ENCODE measurements at places on chromosomes 3 and 15.

DNA sequence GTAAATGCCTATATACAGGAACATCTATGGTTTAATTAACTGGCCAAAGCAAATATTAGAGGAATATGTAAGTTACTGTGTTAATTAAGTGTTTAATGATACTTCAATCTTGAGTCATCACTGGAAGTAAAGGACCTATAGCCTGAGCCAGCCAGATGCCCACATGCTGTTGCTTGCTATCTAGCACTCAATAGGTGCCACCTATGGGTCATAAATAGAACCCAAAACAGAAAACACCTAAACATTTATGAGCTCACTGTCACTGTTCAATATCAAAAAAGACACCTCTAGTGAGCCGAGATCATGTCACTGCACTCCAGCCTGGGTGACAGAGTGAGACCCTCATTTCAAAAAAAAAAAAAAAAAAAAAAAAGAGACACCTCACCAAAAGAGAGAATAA, 48.4 kb upstream of the IP6K2 start:
- no peak overlapping the region for H3K27ac ChIP-seq
- no peak overlapping the region for H3K4me3 ChIP-seq
- H3K27me3 ChIP-seq, result no peaks in the 10 kb centered on the region
- no peak for DNase-seq
- H3K4me1 ChIP-seq, result no peaks in the 10 kb centered on the region
- H3K36me3 ChIP-seq, result no peaks in the 10 kb centered on the region

- no peaks in the 10 kb centered on the region for H3K36me3 ChIP-seq
- H3K27ac ChIP-seq, result no peak overlapping the region
- H3K27me3 ChIP-seq, result no peaks in the 10 kb centered on the region
These were observed 31.5 kb downstream of the ESYT3 start for GRCh38 chr3:138465925-138466324.

GRCh38 chr15:77021088-77021481, 26.2 kb downstream of the PSTPIP1 start:
- no peak for DNase-seq
- H3K4me1 ChIP-seq, result peaks cover 38% of the 10 kb centered on the region
- H3K27me3 ChIP-seq, result no peaks in the 10 kb centered on the region
- H3K4me3 ChIP-seq, result no peak overlapping the region
- H3K36me3 ChIP-seq, result no peaks in the 10 kb centered on the region

DNA sequence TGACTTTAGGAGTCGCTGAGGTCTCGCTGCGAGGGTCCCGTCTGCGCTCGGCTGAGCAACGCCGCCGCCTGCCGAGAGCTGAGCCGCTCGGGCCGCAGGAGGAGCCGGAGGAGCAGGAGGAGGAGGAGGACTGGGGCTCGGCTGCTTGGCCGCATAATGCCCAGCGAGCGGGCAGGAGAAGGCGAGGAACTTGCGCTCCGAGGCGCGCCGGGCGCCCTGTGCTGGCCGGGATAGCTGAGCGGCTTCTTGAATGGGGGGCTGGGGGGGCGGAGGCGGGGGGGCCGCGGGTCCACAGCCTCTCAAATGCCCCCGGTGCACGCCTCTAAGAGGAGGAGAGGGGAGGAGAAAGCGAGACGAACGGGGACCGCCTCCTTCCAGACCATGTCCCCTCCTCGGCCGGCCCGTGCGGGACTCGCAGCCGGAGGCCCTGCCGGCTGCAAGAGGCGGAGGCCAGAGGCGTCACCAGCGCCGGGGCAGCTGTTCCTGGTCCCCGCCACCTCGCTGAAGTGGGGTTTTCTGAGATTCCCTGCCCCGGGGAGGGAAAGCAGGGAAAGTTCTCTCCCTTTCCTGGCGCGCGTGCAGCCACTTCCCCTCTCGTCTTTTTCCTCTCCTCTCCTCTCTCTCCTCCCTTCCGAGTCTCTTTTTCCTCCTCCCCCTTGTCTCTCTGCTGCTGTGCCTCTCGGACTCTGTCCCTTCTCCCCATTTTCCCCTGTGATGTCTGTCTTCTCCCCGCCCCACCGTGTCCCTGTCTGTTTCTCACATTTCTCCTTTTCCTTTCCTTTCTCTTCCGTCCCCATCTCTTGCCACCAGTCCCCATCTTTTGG, at the start of gene ADAMTS9:
Gene ADAMTS9 (minus strand): TSS at position 220 of the 824 bp plus-strand sequence. CDS start 343 bp downstream, outside the sequence.
- H3K36me3 ChIP-seq, result no peaks in the 10 kb centered on the region
- H3K4me1 ChIP-seq, result no peaks in the 10 kb centered on the region
- H3K27ac ChIP-seq, result no peak within 1 kb of the TSS
- no peaks in the 10 kb centered on the region for H3K27me3 ChIP-seq
- DNase-seq, result no peak

GRCh38 chr15:98711810-98712209, 63.5 kb downstream of the IGF1R start:
- no peaks in the 10 kb centered on the region for H3K36me3 ChIP-seq
- no peak overlapping the region for H3K27ac ChIP-seq
- DNase-seq, result no peak
- peaks cover 11% of the 10 kb centered on the region for H3K4me1 ChIP-seq

GRCh38 chr3:158297940-158298339, 188.1 kb downstream of the RSRC1 start:
- no peak overlapping the region for H3K27ac ChIP-seq
- H3K36me3 ChIP-seq, result no peaks in the 10 kb centered on the region
- no peak overlapping the region for H3K4me3 ChIP-seq
- DNase-seq, result no peak

GRCh38 chr3:186783058-186783730, at the start of gene EIF4A2:
Gene EIF4A2, plus strand, starts transcription at chr3:186783577. Its CDS starts 34 bp downstream, at chr3:186783611.
- peak within 1 kb of the TSS; percentile 78 for H3K4me3 ChIP-seq
- peak within 1 kb of the TSS; percentile 100 for H3K27ac ChIP-seq
- no peak for DNase-seq
- no peaks in the 10 kb centered on the region for H3K27me3 ChIP-seq
- peaks cover 38% of the 10 kb centered on the region for H3K36me3 ChIP-seq

- H3K4me1 ChIP-seq, result no peaks in the 10 kb centered on the region
- no peaks in the 10 kb centered on the region for H3K27me3 ChIP-seq
- no peak for DNase-seq
- H3K27ac ChIP-seq, result no peak overlapping the region
- no peaks in the 10 kb centered on the region for H3K36me3 ChIP-seq
These were observed 222.7 kb upstream of the NAALADL2 start for GRCh38 chr3:174636451-174636850.

DNA sequence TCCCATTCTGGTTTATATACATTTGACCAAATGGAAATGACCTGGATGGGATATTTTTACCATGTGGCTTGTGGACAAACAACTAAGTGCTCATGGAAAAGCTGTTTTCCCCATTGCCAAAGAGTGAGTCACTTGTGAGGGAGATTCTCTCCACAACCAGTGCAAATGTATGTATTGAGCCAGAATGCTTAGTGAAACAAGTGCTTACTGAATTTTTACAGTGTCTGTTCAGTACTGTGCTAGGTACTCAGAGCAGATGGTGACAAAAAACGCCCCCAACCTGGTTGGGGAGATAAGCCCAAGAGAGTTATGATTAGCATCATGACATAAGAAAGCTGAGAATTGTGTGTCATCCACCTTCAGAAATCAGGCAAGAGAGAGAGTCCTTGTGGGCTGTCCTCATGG, 2.3 kb downstream of the CHP1 start:
- H3K4me3 ChIP-seq, result no peak overlapping the region
- H3K36me3 ChIP-seq, result no peaks in the 10 kb centered on the region
- H3K27me3 ChIP-seq, result no peaks in the 10 kb centered on the region
- peaks cover 2% of the 10 kb centered on the region for H3K4me1 ChIP-seq

- no peaks in the 10 kb centered on the region for H3K36me3 ChIP-seq
- DNase-seq, result no peak
- no peaks in the 10 kb centered on the region for H3K27me3 ChIP-seq
- no peak overlapping the region for H3K27ac ChIP-seq
These were observed 13.4 kb upstream of the MAGEF1 start for GRCh38 chr3:184725176-184725719.

GRCh38 chr15:65192016-65192415, 6.9 kb upstream of the CLPX start:
- H3K27me3 ChIP-seq, result no peaks in the 10 kb centered on the region
- H3K27ac ChIP-seq, result no peak overlapping the region
- no peaks in the 10 kb centered on the region for H3K36me3 ChIP-seq
- DNase-seq, result no peak

GRCh38 chr3:196311-197148, at the start of gene CHL1:
Gene CHL1, plus strand, starts transcription at chr3:196763. Its CDS starts 123,014 bp downstream, at chr3:319777.
- DNase-seq, result no peak
- peaks cover 5% of the 10 kb centered on the region for H3K27me3 ChIP-seq
- H3K4me3 ChIP-seq, result 0 out of 2 replicates have a peak within 1 kb of the TSS, but pooled peaks have one; percentile 9
- H3K36me3 ChIP-seq, result no peaks in the 10 kb centered on the region
- H3K4me1 ChIP-seq, result no peaks in the 10 kb centered on the region

DNA sequence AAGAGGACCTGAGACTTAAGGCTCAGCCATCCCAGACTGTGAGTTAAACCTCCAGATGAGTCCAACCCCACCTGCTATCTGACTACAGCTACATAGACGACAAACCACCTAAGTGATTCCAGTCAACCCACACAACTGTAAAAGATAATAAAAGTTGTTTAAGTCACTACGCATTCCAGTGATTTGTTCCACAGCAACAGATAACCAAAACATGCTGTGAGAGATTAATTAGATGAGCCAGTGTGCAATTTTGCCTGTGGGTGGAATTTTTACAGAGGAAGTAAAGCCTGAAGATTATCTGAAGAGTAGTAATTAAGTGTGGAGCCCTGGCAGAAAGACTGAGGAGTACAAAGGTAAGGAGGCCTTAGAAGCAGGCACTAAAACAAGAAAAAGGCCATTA, 5.4 kb downstream of the BTBD1 start:
- H3K27me3 ChIP-seq, result no peaks in the 10 kb centered on the region
- H3K4me1 ChIP-seq, result peaks cover 14% of the 10 kb centered on the region
- H3K4me3 ChIP-seq, result peak overlapping the region; percentile 96
- H3K27ac ChIP-seq, result peak overlapping the region; percentile 0

DNA sequence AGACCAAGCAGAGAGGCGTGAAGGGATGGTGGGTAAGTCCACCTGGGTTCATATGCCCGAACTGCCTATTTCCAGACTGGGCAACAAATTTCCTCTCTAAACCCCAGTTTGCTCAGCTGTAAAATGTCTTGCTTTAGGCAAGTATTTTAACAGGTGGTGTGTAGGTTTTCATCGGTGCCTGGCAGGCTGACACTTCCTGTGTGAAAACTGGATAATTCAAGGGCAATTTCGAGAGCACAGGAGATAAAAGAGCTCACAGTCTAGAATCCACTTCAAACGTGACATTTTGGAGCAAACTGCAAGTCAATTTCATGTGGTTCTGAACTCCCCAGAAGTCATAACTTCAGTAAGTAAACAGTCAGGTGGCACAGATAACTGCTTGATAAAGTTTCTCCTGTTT, 112.2 kb downstream of the OXNAD1 start:
- no peak overlapping the region for H3K4me3 ChIP-seq
- DNase-seq, result peak; percentile 75
- H3K4me1 ChIP-seq, result peaks cover 93% of the 10 kb centered on the region
- H3K36me3 ChIP-seq, result peaks cover 19% of the 10 kb centered on the region

- H3K27me3 ChIP-seq, result no peaks in the 10 kb centered on the region
- no peak overlapping the region for H3K4me3 ChIP-seq
- no peak for DNase-seq
- H3K4me1 ChIP-seq, result peaks cover 10% of the 10 kb centered on the region
- no peak overlapping the region for H3K27ac ChIP-seq
- H3K36me3 ChIP-seq, result no peaks in the 10 kb centered on the region
These were observed 441.4 kb downstream of the CNTN4 start for GRCh38 chr3:2540115-2540514.
